ENCODE measurements at places on chromosomes 7 and 10.

DNA sequence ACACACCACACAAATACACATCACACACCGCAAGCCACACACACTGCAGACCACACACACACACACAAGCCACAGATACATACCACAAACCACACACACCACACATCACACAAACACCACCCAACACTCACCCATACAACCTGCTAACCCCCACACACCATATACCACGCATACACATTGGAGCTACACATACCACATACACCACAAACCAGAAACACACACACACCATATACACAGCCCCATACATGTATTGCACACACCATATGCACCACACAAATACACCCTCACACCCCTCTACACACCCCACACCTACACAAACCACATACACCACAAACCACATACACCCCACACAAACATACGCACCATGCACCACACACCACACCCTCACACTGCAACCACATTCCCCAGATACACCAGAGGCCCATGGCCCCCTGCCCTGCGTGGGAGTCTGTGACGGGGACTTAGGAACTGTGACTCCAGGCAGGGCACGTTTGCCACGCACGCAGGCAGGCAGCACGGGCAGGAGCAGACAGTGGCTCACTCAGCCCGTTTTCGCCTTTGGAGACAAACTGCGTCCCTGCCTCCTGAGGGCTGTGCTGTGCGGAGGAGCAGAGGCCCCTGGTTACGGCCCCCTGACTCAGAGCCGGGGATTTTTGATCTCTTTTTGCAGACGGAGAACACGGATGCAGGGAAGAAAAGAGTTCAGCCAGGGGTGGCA is 52.6 kb downstream of the TMEM209 start:
- no peak for DNase-seq

GRCh38 chr7:153245809-153246208 is 486.3 kb downstream of the ACTR3B start:
- DNase-seq = no peak

DNA sequence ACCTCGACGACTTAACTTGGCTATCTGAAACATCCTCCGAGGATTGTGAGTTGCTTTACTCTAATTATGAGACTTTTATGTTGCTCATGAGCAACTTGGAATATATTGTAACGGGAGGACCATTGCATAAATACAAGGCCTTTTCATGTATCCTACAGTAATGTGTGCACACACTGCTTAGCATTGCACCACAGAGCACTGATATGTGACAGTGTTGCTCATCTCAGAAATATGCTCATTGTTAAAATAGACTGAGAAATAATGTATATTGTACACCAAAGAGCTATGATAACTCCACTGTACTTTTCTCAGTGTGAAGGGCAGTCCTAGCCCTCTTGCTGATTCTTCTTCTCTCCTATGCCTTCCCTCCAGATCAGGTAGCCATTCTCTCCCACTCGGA is 102.8 kb upstream of the CDK13 start:
- DNase-seq = no peak

DNA sequence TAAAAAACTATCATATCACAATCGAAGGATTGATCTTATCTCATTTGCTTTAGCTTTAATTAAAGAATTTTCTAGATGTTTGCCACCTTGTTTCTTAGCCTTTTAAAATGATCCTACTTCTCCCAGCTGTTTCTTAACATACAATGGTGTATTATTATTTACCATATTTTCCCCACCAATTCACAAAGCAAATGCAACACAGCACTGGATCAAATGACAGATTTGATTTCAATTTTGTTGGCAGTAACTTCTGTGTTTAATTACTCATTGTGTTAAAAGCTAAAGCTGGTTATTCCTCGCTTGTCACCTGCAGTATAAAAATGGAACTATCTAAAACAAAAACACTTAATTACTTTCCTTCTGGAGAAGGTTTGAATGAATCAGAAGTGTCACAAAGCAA is 19.6 kb downstream of the SVIL start:
- no peak for DNase-seq

GRCh38 chr10:103823706-103824272 is 31.6 kb downstream of the SH3PXD2A start:
- no peak for DNase-seq

DNA sequence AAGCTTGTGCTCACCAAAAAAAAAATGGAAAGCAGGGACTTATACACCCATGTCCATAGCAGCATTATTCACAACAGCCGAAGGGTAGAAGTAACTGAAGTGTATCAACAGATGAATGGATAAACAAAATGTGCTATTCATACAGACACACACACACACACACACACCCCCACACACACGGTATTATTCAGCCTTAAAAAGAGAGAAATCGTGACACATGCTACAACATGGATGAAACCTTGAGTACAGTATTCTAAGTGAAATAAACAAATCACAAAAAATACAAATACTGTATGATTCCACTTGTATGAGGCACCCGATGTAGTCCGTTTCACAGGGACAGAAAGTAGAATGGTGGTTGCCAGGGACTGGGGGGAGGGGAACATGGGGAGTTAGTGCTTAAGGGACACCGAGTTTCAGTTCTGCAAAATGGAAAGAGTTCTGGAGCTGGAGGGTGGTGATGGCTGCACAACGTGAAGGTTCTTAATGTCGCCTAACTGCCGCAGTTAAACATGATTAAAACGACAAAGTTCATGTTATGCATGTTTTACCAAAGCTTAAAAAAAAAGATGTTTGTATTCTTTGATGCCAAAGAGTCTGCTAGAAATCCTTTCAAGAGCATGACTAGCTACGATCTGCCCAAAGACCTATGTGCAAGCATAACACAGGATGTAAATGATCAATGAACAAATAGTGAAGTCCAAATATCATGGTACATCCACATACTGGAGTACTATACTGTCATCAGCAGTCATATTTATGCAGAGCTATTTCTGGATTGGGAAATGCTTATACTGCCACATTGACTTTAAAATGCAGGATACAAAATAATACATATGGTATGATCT is 7.2 kb downstream of the TNS3 start:
- no peak for DNase-seq

- no peak for DNase-seq
Observed at GRCh38 chr10:108696792-108697477, 1226.4 kb downstream of the XPNPEP1 start.

Data from NCI-H510A (cell line).